Fibroblast of skin of left biceps (primary cell): ENCODE measurements at places on chromosomes 3 and 15.

DNA sequence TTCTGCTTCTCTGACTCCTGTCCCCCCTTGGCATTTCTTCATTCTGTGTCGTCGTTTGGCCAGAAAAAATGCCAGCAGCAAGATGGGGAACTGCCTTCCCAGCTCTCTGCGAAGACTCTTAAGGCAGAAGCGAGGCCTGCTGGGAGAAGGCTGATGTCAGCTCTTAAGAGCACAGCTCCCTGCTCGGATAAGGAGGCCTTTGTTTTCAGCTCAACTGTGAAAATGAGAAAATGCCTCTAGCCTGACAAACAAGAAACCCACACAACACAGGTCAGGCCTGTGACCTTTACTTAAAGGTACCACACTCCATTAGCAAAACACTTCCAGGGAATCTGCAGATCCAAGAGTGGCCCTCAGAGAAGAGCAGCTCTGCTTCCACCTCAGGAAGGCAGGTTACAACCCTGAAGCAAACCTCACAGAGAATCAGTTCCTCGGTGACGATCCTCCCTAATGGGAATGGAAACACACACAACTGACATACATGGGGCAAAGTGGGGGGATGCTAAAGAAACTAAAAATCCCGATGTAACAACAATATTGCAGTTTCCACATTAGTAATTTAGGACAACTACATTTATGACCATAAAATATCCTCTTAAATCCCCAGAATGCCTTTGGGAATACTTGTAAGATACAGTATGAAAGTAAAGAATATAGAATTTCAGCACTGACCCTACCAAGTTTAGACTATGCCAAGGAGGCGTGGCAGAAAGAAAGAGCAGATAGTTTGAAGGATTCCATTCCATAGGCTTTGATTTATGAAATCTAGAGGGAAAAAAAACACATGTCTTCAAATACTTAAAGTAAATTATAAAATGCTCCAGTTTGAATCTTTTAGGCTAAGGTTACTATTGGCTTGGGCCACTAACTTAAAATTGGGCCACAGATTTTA, 52.1 kb downstream of the VGLL4 start:
- DNase-seq, result no peak

DNA sequence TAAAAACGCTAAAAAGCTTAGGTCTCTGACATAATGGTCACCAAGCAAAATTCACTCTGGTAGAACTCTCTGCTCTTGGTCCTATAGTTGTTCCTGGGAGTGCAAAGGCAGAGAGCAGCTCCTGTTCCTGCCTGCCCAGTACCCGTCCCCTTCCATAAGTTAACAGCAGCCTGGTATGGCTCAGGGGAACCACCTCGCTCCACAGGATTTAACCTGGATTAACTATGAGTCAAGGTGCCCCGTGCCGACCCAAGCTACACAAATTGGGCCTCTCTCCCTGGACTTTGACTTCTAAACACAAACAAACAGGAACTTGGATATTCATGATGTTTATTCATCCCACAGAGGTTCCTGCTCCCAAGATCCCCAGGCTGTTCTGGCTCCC, 32.1 kb downstream of the SCAP start:
- DNase-seq, result no peak

- DNase-seq, result no peak
These were observed 3.0 kb downstream of the SNAP23 start for GRCh38 chr15:42498212-42499068.

DNA sequence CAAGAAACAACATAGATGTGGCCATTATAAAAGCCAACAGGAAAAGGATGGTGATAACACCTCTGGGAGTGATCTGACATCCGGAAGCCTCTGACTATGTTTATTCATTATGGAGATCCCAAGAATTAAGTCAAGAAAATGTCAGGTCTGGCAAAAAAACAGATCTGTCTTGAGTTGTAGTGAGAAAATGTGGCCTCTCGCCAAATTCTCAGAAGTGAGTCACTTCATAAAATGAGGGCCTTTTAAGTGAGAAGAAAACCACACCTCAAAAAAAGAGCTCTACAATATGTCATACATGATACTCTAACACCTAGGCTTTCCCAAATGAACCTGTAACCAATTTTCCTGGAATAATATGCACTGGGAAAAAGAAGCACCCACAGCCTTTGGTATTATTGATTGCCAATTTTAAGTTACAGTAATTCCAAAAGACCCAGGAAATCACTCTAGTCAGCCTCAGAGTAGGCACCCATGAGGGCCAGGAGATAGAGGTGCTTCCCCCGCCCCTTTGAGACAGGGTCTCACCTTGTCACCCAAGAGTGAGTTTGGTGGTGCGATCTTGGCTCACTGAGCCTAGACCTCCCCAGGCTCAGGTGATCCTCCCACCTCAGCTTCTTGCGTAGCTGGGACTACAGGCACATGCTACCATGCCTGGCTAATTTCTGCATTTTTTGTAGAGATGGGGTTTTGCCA, 38.0 kb downstream of the CCR3 start:
- DNase-seq, result no peak

DNA sequence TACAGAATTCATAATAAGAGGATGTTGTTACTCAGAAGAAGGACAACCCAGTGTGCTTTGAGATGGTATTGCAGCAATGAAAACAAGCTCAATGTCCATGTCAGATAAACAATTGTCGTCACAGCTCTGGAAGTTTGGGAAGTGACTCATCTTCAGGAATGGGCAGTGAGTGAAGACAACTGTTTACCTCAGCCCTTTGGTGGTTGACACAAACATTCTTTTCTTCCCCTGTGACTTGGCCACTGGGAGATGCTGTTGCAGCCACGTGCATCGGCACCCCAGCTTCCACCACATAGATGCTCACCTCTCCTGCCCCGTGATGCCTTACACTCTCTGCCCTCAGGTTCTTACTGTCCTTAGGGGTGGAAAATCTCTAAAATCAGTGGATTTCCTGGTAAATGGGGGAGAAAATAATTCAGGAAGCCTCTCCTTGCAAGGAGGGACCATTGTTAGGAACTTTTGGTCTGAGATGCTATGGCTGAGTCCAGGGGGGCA, 114.1 kb upstream of the GALNT15 start:
- peak; percentile 97 for DNase-seq

DNA sequence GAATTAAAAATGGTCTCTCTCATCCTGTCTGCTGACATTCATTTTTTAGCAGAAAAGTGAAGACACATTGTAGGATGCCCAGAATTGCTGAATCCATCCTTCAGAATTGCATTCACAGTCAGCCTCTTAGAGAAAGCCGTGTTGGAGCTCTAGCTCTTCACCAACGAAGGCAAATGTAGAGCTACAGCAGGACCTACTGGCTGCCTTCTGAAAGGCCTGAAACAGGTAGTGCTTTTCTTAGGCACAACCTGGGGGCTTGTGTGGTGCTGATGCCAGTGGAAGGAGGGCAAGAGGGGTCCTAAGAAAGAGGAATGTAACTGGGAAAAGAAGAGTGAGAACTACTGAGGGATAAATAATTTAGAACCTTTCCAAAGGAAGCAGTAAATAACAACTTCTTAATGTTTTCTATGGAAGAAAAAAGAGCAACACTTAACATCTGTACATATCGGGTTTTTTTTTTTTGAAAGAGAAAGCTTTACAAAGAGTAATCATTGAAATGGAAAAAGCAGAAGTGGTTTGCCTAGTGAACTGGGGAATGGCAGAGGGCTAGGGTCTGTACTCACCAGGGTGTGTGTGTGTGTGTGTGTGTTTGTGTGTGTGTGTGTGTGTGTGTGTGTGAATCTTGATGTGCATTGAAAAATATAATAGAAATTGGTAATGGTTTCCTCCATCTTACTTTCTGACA, 297.8 kb downstream of the SATB1 start:
- DNase-seq, result no peak

GRCh38 chr3:112761062-112761638, 85.5 kb downstream of the CD200R1L start:
- no peak for DNase-seq

DNA sequence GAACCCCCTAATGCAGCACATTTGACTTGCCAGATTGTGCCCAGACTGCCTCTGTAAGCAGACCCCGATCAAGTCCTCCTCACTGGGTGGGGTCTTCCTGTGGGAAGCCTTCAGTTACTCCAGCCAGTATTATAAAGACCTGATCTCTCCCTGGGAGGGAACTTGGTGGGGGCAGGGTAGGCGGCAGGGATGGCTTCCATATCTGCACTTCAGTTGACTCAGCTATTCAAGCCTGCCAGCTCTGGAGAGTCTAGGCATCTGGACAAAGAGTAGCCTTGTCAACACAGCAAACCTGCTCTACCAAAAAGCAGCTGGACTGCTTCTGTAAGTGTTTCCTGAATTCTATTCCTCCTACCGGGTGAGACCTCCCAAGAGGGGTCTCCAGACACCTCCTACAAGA, 21.0 kb upstream of the SLC25A38 start:
- DNase-seq, result no peak

GRCh38 chr15:26630857-26631256, 142.0 kb downstream of the GABRB3 start:
- DNase-seq, result no peak

DNA sequence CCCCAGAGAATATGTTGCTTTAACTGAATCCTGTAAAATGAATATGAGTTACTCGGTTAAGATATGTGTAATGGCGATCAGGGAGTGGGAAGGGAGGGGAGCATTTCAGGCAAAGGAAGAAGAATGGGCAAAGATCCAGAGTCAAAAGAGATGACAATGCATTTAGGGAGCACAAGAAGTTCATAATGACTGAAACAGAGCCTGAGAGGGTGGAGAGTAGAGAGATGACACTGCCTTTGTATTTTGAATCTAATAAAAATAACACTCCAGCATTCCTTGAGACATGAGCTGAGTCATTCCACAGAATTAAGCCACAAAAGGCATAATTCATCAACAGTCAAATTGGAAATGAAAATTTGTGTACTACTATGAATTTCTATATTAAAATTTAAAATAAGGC, 105.3 kb upstream of the PEX5L start:
- DNase-seq, result peak; percentile 2

DNA sequence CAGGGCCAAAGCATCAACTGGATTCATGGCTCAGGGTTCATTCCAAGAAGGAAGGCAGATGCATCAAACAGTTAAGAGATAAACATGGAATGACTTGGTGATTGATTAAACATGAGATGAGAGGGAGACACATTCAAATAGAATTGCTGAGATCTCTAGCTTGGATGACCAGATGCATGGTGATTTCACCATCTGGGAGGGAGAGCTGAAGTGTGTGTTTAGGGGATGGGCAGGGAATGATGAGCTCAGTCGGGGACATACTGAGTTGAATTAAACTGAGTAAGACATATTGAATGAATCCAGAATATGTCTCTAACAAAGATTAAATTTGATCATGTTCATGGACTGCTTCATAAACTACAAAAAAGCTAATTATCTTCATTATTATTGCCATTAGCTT, 35.5 kb downstream of the CADPS start:
- DNase-seq, result no peak

DNA sequence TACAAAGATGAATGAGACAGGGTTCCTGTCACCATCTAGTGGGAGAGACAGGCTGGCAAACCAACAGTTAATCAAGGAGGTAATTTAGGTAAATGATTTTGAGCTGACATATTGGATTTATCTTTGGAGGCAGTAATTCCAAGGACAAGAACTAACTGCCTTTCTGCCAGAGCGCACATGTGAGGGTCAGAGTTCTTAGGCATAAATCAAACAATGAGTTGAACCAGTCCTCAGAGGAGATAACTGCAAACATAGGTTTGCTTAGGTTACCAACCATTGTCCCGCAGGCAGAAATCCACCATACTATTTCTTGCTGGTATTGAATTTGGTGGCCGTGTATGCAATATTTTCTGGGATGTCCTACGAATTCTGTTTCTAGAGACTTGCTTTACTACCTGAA, 14.2 kb upstream of the PPP1R2 start:
- no peak for DNase-seq

GRCh38 chr15:48935236-48935635, 28.5 kb downstream of the SHC4 start:
- no peak for DNase-seq

DNA sequence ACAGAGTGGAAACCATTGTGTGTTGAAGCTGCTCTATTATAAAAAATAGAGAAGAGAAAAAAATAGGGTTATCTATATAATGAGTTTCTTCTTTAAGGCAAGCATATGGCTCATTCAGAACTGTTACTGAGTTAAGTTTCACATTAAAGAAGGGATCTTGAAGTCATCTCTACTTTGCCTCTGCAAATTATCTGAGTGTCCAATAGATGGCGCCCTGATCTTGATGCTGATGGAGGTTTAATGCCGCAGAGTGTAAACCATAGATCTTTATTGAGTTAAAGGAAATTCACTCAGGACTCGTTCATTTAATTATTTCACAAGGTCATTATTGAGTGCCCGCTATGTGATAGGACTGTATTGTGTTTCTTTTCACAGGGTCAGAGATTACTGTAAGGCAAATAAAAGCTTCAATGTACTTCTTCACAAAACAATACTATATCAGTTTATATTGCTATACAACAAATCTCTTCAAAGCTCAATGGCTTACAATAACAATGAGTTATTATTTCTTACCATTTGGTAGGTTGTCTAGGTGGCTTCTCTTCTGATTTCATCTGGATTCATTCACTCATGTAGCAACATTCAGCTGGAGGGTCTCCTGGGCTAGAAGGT, 171.4 kb downstream of the NSUN3 start:
- peak; percentile 7 for DNase-seq

DNA sequence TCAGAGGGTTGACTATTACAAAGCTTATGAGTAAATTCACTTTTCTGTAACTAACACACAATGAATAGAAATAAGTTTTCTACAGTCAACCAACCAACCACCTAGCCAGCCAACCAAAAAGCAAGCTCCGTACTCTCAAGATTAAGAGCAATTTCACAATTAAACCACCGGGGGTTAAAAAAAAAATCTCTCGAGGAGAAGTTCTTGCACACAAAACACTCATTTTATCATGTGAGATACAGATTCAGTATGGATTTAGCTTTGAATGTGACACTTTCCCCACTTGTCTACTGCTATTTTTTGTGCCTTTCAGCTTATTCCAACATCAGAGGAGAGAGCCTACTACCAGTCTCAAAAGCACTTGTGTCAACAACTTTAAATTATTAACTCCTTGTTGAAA, 135.3 kb downstream of the SV2B start:
- no peak for DNase-seq

DNA sequence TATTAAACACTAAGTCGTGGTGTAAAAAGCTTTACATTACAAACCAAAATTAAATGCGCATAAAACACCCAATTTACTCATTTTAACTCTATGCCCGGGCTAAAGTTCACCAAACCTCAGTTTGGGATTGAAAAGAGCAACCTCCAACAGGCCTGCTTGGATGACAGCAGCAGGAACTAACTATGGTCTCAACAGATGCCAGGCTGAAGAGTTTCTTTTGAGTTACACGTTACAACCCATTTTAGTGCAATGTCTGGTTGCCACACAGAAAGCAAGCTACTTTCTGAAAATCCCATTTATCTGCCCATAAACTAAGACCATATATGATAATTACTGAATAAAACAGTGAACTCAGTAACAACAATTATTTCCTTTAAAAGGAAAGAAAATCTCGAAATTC, 2.2 kb downstream of the SATB1 start:
- DNase-seq, result no peak

DNA sequence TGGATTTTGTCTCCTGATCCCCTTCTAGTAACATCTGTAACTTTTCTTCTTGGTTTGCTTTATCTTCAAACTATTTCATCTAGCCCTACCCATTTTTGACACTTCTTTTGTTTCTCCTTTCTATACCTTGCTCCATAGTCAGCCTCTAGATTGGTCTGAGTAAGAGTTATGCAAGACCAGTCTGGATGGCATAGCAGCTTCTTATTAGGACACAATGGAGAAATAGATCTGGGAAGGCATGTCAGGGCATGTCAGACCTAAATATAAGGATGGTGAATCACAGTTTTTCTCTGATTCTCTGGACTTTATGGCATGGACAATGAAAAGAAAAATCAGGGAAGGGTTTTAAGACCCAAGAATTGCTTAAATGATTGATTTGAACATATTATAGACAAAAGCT, 452.5 kb downstream of the RAP2B start:
- peak; percentile 62 for DNase-seq

GRCh38 chr15:66906668-66907614, 158.5 kb upstream of the SMAD3 start:
- DNase-seq, result no peak
